Osteoblast (primary cell): ENCODE measurements at places on chromosomes 13 and 19.

DNA sequence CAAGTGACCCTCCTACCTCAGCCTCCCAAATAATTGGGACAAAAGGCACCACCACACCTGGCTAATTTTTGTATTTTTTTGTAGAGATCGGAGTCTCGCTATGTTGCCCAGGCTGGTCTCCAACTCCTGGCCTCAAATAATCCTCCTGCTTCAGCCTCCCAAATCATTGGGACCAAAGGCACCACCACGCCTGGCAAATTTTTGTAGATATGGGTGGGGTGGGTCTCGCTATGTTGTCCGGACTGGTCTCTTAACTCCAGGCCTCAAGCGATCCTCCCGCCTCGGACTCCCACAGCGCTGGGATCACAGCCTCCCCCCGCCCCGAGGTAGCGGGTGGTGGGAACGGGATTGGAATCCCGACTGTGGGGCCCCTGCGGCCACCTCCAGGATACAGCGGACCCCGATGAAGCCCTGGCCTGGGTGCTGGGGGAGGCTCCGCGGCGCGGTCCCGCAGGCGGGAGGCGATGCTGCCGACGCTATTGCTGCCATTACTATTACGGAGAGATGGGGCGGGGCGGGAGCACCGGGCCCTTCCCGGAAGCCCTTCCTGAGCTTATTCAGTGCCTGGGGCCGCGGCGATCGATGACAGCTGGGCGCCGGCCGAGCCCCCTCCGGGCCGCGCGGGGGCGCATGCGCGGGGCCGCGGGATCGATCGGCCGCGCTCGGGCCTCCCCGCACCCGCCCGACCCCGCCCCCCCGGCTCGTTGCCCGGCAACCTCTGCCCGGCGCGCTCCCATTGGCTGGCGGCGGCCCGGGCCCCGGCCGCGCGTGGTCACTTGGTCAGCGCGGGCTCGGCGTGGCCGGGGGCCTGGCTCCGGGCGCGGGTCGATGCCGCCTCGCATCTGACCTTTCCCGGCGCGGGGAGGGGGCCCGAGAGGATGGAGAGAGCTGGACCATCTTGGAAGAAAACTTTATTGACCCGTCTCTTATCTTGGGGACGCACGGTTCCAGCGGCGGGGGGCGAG is 27.9 kb upstream of the ONECUT3 start:
- DNase-seq, result peak; percentile 100

- peak; percentile 74 for DNase-seq
These were observed 165.4 kb downstream of the RGCC start for GRCh38 chr13:41622432-41623429.

- no peak for DNase-seq
These were observed 169.5 kb downstream of the DCLK1 start for GRCh38 chr13:35961461-35962220.

DNA sequence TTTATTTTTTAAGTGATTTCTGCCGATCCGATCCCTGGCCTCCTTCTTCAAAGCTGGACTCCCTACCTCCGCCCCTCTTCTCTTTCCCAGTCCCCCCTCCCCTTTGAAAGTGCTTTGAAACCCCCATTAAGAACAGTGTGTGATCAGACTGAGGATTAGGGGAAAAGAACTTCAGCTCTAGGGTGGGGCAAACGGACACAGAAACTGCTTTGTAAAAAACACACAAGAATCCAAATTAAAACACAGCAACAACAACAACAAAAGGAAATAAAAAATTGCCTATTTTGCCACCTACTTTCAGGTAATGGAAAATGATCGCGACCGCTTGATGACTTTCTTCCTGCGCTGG is 1.4 kb downstream of the SPRY2 start:
- DNase-seq, result peak; percentile 59
